ENCODE measurements at places on chromosomes 2 and 18. TPM values are rescaled to one million over a fixed set of nuclear protein-coding genes. Genes with fewer than 3 reads are reported as not detected.

- H3K4me3 ChIP-seq, result no peak overlapping the region
- H3K36me3 ChIP-seq, result peaks cover 25% of the 10 kb centered on the region
- H3K27me3 ChIP-seq, result no peaks in the 10 kb centered on the region
Observed at GRCh38 chr2:42303252-42303651, 57.8 kb downstream of the COX7A2L start.

DNA sequence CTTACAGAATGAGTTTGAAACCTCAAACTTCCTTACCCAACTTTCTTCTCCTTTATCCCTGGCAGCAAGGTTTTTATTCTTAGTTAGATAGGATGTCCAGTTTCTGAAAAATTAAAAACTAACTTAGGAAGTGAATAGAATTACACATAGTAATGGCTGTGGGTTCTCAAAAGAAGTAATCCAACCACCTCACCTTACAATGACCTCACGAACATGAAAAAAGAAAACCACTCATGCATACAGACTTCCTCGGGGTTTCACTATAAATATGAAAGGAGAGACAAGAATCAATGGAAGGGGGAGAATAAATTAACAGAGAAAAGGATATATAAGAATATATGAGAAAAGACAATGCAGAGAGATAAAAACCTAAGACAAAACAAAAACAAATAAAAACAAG is 1044.3 kb upstream of the KLHL29 start:
- H3K4me3 ChIP-seq, result no peak overlapping the region
- no peak for DNase-seq
- H3K27ac ChIP-seq, result no peak overlapping the region
- H3K4me1 ChIP-seq, result no peaks in the 10 kb centered on the region
- H3K36me3 ChIP-seq, result no peaks in the 10 kb centered on the region

DNA sequence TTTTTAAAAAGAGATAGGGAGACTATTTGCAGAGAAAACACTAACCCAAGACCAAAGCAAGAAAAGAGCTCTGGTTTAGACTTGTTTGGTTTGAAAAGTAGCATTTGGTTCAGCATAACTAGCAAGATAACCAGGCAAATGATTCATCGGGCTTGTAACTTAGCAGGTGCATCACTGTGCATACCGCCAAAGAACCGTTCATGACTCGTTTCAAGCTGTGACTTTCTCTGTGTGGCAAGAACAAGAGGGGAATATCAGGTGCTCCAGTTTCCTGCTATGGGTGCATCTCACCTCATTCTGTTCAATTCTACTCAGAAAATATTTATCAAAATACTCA is 244.9 kb downstream of the ETAA1 start:
- no peaks in the 10 kb centered on the region for H3K36me3 ChIP-seq
- no peaks in the 10 kb centered on the region for H3K27me3 ChIP-seq
- H3K27ac ChIP-seq, result no peak overlapping the region
- H3K4me1 ChIP-seq, result no peaks in the 10 kb centered on the region
- DNase-seq, result no peak

KCNG2 gene
- total RNA-seq, result not detected
